ENCODE measurements at places on chromosomes 16 and 17.

- peak; percentile 56 for DNase-seq
Observed at GRCh38 chr16:1614456-1615102, 2.4 kb downstream of the CRAMP1 start.

- DNase-seq, result no peak
Observed at GRCh38 chr16:89174055-89174827, 2.7 kb downstream of the CDH15 start.

GRCh38 chr17:83081684-83082201 lies 2.3 kb downstream of the METRNL start:
- DNase-seq, result no peak

DNA sequence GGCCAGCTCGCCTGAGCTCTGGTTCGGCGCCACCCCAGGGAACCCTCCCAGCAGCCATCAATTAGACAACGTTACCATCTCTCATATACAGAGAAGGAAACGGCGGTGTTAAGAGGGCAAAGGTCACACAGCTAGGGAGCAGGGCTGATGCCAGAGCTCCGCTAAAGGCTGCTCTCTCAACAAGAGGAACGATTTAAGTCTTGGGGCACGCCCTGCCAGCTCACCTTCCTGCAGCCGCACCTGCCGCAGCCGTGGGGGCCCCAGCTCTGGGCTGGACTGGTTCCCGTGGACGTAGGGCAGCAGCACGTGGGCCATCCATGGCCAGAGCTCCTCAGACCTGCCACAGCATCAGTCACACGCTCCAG lies 43.5 kb downstream of the PKD1 start:
- no peak for DNase-seq

DNA sequence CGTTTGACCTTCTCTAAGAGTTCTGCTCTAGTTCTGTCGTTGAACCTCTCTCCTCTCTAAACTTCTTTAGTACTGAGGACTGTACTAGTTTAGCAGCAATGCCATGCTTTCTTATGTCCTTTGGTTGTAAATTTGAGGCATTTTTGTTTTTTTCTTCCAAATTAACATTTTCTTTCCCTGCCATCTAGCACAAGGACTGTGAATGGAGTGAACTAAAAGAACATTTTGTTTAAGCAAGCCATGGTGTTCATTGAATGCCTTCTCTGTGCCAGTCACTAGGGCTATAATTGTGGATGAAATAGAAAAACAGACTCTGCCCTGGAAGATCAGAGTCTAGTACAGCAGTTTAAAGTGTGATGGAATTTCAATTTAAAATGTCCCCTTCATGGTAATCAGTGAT lies 137.9 kb downstream of the FTO start:
- no peak for DNase-seq
